ENCODE measurements at places on chromosomes 2 and 18. TPM values are rescaled to one million over a fixed set of nuclear protein-coding genes. Genes with fewer than 3 reads are reported as not detected.

DNA sequence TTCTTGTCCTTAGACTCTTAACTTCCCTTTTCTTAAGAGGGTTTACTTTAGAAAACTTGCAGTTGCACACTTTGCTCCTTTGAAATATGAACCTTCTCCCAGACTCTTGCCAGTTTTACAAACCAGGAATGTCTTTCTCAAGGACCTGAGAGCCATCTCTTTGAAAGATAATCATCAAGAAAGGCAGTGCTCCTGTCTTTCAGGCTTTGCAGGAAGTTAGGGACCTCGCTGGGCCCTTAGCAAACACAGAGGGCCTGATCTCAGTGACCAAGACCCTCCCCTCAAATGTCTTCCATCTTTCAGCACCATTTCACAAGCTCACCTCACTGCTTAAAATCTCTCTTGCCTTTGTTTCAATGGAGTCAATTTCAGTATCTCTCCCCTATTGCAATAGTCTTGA, 32.0 kb upstream of the NYAP2 start:
- no peak for DNase-seq

GRCh38 chr2:185145316-185146121, 547.2 kb downstream of the ZNF804A start:
- DNase-seq = no peak

- DNase-seq = peak; percentile 49
Measured at GRCh38 chr2:190744041-190744440, 95.2 kb downstream of the NAB1 start.

DNA sequence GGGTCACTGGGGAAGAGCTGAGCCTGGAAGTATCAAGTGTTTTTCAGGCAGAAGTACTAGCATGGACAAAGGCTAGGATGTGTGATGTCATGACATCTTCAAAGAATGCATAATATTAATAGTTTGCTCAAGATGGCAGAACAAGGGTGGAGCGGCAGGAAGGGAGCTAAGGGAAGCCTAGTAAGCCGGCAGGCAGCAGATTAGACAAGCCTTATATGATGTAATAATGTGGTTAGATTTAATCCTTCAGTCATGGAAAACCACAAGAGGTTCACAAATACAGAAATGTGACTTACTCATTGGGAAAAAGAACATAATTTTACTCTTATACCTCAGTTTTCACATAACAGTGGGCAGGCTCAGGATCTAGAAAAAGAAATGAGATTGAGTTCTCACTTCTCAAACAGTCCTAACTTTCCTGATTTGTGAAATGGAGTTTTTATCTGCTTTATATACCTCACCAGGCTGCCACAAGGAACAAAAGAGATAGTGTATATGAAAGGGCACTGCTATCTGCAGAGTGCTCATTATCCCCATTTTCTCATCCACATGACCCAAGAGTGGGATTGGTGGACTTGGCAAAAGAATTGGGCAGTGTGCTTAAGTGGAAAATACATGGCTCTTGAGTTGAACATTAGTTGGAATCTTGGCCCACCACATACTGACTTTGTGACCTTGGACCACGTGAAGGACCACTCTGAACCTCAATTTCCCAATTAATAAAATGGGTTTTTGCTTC, 89.1 kb upstream of the LHCGR start:
- no peak for DNase-seq

DNA sequence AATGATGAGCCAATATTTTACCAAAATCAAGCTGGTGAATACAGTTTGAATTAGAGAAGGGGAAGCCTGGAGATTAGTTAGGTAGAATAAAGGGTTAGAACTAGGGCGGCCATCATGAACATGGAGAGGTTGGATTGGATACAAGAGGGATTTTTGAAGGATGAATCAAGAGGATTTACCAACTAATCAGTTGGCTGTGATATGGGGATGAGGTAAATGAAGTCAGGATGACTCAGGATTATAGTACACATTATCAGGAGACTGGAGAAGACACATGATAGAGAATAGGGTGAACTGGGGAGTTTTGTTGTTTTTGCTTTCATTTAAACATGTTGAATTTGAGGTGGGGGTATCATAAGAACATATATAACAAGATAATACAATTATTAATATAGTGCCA, 73.8 kb upstream of the PROKR1 start:
- DNase-seq = no peak

- no peak for DNase-seq
Measured at GRCh38 chr2:37654419-37654818, 17.0 kb downstream of the CDC42EP3 start.

GRCh38 chr2:3117650-3118216, 259.9 kb downstream of the EIPR1 start:
- peak; percentile 28 for DNase-seq

- no peak for DNase-seq
Measured at GRCh38 chr2:107989445-107989844, 3.1 kb downstream of the SLC5A7 start.

DNA sequence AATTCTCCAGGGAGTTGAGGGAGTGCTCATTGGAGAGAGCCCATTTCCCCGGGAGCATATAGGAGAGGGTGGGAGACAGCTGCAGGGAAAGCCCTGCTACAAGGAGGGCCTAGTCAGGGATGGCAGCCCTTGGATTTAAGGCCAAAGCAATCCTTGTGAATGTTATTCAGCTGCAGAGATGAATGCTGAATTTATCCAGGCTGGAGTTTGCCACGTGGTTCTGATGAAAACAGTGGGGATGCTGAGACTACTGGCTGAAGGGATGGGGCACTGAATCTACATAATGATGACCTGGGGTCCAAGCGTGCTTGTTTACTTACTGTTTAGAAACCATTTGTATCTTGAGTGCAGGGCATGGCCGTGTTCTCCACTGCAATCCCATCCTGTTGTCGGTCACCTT, 35.6 kb upstream of the RNF149 start:
- no peak for DNase-seq

DNA sequence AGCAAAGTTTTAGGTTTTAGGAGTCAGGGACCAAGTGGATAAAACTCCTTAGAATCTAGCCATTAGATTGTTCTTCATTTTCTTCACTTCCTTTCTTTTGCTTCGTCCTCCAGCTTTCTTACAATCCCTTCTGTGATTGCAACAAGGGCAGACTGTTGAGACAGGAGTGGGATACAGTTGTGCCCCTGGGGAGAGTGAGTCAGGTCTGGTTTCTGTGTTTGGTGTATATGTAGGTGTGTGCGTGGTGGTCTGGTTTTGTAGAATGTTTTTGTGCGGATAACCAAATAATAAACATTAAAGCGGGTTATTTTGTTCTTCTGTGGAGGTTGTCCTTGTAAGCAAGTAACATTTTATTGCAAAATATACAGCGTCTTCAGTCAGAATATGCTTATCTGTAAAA, 7.3 kb downstream of the INSIG2 start:
- no peak for DNase-seq

DNA sequence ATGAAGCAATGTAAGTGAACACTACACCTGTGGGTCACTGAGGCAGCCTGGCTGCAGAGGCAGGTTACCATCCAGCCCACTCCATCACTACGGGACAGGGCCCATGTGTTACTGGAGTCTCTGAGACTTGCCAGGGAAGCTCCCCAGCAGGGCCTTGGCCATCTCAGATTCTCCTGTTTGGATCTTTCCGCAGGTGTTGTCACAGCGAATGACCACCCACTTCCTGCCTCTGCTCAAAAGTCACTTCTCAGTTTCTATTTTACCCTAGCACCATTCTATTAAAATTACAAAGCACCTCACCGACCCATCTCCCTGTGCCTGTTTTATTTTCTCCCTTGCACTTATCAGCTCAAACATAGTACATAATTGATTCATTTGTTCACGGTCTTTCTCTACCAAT, 34.5 kb upstream of the L3MBTL4 start:
- DNase-seq = no peak

GRCh38 chr2:2520401-2520811, 189.3 kb upstream of the MYT1L start:
- peak; percentile 39 for DNase-seq

- no peak for DNase-seq
Measured at GRCh38 chr2:77095096-77095495, 427.1 kb downstream of the LRRTM4 start.

- DNase-seq = no peak
Measured at GRCh38 chr2:218060950-218061660, 7.9 kb upstream of the RUFY4 start.

DNA sequence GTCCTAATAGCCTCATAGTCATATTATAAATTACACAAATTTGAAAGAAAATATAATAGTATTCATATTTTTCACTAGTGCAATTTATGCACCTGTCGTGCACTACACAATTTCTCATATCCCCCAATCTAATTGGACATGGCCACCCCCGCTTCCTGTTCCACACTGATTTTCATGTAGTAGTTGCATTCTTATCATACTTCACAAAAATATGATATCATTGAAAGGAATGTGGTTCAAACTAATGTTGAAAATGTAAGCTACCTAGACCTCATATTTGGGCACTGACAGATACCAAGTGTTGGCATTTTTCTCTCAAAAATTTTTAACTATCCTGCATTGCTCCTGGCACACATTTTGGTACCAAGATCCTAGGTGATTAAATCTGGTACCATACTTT, 985.5 kb upstream of the POU3F3 start:
- no peak for DNase-seq

GRCh38 chr2:132665401-132666140, 4.4 kb downstream of the LYPD1 start:
- DNase-seq = no peak

GRCh38 chr2:167135706-167136105, 247.4 kb downstream of the XIRP2 start:
- peak; percentile 6 for DNase-seq

DNA sequence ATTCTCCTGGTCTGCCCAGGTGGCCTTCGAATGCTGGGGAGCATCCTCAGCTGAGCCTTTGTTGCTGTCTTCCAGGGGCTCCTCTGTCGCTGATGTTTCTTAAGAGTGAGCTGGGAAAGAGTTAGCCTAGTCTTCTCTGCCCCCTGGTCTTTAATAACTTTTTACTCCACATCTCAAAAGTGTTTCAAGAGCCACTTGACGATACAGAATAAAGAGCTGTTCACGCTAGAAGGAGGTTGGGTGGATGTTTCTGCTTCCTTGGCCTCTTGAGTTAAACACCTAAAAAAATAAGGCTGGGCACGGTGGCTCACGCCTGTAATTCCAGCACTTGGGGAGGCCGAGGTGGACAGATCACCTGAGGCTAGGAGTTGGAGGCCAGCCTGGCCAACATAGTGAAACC, 2.8 kb upstream of the BUB1 start:
- DNase-seq = no peak

- no peak for DNase-seq
Measured at GRCh38 chr2:134327367-134327766, 73.5 kb downstream of the MGAT5 start.

GRCh38 chr2:238489896-238490295, 63.2 kb downstream of the ASB1 start:
- no peak for DNase-seq

GRCh38 chr2:106280722-106281446, 86.8 kb upstream of the UXS1 start:
- no peak for DNase-seq

- DNase-seq = no peak
Measured at GRCh38 chr2:221243771-221244170, 328.3 kb downstream of the EPHA4 start.

DNA sequence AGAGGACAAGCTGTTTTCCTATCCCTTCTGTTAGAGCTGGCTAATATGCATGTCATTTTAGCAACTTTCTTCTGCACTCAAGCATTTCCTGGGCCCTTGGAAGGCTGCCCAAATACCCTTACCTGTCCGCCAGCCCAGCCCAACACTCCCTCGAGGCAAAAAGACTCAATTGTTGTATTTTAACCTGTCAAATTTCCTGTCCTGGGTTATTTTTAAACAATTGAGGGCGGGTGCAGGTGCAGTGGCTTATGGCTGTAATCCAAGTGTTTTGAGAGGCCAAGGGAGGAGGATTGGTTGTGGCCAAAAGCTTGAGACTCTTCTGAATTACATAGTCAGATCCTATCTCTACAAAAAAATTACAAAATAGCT, 125.0 kb upstream of the ARHGAP28 start:
- no peak for DNase-seq

DNA sequence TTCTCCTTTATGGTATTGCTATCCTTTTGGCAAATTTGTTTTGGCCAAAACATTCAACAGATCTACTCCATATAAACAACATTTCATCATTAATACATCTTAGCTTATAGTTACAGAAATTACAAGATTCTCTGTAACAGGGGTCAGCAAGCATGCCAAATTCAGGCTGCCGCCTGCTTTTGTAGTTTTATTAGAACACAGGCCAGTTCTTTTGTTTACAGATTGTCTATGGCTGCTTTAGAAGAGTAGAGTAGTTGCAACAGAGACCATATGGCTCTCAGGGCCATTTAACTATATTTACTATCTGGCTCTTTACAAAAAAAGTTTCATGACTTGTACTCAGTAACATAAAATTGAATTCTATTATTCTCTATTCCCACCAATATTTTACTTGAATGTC, 53.9 kb downstream of the LNPK start:
- DNase-seq = peak; percentile 15

DNA sequence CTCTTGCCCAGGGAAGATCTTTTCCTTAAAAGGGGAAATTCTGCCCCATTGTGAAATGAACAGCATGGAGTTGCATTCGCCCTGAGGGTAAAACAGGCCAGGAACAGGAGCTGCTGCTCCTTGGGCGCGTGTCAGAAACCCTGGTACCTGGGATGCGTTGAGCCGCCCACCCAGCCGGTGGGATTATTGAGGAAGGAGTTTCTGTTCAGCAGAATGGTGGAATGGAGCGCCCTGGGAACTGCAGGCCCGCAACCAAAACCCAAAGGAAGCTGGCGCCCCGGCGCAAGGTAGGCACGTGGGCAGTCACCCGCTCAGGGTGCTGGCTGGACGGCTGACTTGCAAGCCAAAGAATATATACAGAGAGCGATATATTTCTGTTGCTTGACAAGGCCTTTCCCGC, 73.5 kb downstream of the MTCL1 start:
- no peak for DNase-seq

Gene SERPINB13
- total RNA-seq = not detected

Gene IL36A
- total RNA-seq = not detected

Gene SOWAHC
- total RNA-seq = 11.8 TPM

Gene MYO5B
- total RNA-seq = 43.8 TPM

Gene COL3A1
- total RNA-seq = 138 TPM

Gene COLEC11
- total RNA-seq = 7.6 TPM

Gene RAB3GAP1
- 41.4 TPM for total RNA-seq

Gene ITGA6
- total RNA-seq = 89.1 TPM

Gene RESP18
- total RNA-seq = not detected

Gene COL4A3
- 48.8 TPM for total RNA-seq

Gene PRKAG3
- not detected for total RNA-seq

Gene TNFAIP6
- 2.5 TPM for total RNA-seq

Gene TRABD2A
- 3.4 TPM for total RNA-seq

Gene CACNB4
- total RNA-seq = 2.2 TPM

Gene ABHD3
- total RNA-seq = 18.9 TPM

Data from kidney (tissue), 22 donors.